ENCODE measurements at places on chromosomes 5 and 9.

GRCh38 chr5:61784341-61784740 lies 452.3 kb downstream of the ZSWIM6 start:
- no peak for DNase-seq

GRCh38 chr5:61486476-61486875 lies 154.4 kb downstream of the ZSWIM6 start:
- no peak for DNase-seq

DNA sequence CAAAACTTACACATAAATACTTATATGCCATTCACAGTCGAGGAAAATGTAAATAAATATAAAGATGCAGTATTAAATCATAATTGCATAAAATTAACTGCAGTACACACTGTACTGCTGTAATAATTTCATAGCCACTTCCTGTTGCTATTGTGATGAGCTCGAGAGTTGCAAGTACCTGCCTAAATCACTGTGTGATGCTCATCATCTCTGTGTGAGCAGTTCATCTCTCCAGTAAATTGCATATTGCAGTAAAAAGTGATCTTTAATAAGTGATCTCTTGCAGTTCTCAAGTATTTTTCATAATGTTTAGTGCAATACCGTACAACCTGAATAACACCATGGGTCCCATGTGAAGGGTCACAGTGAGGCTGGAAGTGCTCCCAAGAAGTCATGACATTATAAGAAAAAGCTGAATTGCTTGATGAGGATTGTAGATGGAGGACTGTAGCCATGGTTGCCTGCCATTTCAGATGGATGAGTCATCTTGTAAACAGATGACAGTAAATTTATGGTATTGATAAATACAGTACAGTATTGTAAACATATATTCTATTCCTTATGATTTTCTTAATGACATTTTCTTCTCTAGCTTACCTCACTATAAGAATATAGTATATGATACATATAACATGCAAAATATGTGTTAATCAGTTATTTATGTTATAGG lies 34.9 kb downstream of the SYK start:
- no peak for DNase-seq

GRCh38 chr5:110376281-110376951 lies 350.1 kb downstream of the TMEM232 start:
- no peak for DNase-seq

DNA sequence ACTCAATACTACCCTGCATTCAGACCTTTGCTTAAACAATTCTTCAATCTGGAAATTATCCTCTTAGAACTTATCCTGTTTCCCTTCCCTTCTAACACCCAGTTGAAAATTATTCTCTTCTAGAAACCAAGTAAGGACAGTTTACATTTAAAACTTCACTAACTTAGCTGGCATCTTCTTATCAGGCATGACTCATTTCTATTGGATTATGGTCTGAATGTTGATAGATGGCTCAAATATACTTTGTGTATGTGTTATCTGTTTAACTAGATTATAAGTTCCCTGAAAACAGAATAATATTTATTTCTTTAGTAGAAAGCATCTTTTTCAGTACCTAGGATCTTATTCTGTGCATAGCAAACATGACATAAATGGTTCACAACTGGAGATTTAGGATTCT lies 161.9 kb downstream of the PPP2R2B start:
- no peak for DNase-seq

DNA sequence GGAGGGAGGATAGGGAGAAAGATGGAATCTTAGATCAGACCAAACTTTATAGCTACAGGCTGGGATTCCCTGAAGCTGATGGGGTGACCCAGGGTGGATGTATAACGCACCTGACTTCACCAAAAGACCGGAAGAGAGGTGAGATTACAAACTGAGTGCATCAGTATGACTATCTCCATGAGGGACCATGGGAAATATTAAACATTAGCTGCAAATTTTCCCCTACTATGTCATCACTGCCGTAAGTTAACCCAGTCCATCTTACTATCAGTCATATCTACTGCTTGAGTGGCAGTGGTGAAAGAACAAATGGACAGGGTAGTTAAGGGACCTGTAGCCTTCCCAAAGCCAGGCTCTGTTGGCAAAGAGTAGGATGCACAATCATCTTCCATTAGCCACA lies 368.3 kb downstream of the EFNA5 start:
- no peak for DNase-seq

GRCh38 chr5:56677690-56678305 lies 137.6 kb upstream of the MAP3K1 start:
- no peak for DNase-seq

DNA sequence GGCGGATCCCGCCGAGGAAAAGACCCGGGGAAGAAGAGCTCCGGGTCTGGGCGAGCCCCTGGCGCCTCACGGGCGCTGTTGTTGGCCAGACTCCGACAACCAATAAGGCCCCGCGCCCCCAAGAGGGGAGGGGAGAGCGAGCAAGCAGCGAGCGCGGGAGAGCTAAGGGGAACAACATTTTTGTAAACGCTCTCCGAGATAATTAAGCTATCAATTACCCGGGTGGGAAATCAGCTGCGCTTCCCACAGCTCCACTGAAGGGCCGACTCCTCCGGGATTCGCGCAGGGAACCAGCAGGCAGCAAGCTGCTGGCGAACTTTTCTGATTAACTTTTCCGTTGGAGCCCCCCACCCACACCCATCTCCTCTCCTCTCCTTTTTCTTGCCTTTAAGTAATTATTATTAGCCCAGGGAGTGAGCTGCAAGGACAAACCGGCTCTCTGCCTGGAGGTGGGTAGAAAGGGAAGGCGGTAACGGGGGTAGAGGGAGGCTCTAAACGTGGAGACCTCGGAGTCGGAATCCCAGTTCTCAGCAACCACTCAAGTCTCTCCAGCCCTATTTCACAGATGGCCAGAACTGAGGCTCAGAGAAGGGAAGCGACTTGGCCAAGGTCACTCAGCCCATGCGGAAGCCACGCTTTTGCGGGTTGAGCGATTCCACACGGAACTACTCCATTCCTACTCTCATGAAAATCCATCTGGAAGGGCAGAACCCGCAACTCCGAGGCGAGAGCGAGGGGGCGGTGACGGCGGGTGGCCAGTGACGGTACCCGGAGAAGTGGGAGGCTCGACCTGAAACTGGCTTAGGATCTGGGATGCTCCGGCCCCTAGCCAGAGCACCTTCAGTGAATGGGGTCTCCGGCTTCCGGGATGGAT lies 1.3 kb downstream of the ASTN2 start:
- DNase-seq, result peak; percentile 20

- DNase-seq, result no peak
Measured at GRCh38 chr5:111635916-111636570, 121.0 kb downstream of the NREP start.

- no peak for DNase-seq
Measured at GRCh38 chr5:127951791-127952190, 131.8 kb upstream of the SLC12A2 start.

GRCh38 chr9:82745919-82746318 lies 317.0 kb downstream of the RASEF start:
- no peak for DNase-seq

DNA sequence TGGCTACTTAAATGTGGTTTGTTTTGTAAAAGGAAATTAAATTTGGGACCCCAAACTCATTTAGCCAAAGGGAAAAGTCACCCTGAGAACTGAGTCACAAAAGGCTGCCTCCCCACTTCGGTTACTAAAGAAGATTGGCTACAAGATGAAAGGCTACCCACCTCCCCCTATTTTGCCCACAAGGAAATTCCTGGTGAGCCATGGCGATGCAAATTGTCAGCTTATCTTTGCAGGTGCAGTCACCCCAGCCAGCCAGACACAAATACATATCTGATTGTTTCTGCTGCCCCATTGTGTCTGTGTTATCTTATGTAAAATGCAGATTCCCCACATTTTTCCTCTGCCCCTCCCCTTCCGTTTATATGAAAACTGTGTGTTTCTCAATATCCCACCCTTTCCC lies 8.9 kb downstream of the PAEP start:
- DNase-seq, result no peak

DNA sequence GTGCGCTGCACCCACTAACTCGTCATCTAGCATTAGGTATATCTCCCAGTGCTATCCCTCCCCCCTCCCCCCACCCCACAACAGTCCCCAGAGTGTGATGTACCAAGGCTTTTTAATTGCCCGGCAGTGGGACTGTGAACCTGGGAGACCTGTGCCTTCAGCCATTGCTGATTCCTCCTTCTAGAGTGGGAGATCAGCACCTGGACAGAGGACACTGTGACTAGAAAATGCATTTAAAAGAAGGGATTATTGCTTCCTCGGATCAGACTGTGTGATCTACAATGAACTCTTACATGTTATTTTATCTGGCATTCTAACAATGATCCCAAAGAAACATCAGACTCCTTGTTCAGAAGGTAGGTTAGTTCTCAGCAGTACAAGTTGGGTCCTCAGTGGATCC lies 25.9 kb downstream of the CTSL start:
- DNase-seq, result no peak

DNA sequence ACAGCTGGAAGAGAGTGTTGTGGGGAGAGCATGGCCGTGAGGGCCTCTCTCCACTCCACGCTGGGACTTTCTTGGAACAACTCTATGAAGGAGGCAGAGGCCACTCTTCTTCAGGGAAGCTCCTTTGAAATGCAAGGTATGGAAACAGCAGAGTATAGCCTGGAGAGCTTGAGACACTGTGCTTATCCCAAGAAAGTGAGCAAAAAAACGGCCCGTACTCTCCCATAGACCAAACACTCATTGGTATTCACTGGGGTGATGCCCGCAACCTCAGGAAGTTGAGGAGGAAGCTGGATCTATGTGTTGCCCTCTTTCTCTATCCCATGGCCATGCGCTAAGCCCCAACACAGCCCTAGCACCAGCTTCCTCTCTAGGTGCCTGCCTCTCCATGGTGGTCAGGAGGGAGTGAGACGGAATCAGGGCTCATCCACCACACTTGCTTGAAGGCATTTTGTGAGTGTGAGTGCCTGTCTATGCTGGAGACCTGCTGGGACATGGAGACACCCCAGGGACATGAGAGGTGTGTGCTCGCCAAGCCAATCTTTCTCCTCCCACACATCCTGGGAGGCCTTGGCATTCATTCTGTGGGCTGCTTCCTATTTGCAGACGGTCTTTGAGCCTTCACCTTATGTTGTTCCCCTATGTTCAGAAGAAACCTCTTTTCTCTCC lies 616.6 kb downstream of the IRX1 start:
- DNase-seq, result no peak

DNA sequence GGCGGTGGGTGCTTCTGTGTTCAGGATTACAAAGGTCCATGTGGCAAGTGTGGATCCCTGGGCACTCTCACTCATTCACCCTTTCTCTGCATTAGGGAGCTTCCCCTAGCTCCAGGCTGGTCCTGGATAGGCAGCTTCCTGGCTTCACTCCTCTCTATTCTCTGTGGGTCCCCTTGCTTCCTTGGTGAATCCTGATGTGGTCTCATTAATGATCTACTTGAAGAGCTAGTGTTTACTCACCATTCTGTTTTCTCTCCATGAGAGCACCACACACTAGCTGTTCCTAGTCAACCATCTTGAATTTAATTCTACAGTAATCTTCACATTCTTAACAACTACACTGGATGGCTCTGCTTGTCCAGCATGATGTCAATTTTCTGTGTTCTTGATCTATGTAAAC lies 90.0 kb upstream of the PLPPR1 start:
- DNase-seq, result no peak

- DNase-seq, result no peak
Measured at GRCh38 chr9:129726322-129727160, 26.3 kb downstream of the PTGES start.

DNA sequence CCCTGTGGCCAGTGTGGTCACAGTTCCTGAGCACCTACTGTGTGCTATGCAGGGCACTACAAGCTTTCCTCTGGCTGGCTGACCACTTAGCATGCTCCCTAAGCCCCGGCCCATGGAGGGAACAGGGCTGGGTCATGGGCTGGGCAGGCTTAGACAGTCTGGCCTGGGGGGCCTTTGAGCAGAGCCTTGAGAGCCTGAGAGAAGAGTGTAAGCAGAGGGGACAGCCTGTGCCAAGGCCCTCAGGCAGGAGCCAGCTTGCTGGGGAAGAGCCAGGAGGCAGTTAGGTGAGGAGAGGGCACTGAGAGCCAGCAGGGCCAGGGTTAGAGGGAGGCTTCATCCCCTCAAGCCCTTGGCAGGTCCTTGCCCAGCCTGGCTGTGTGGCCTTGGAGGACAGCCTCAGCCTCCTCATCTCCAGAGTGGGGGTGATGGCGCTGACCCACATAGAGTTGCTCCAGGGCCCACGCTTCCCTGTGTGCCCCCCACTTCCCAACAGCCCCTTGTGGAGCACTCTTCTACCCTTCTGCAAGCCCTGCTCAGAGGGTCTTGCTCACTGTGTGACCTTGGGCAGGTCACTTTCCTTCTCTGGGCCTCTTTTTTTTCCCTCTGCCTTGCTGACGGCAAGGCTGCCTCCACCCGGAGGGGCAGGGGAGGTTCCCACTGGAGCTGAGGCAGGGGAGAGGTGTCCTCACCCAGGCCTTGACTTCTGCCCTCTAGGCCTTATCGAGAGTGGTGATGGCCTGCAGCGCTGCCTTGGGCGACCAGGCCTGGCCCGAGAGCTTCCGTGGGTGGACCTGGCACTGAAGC lies 107.1 kb downstream of the PHF2 start:
- DNase-seq, result no peak

- no peak for DNase-seq
Measured at GRCh38 chr9:101398930-101399642, 435 bp downstream of the ZNF189 start.

DNA sequence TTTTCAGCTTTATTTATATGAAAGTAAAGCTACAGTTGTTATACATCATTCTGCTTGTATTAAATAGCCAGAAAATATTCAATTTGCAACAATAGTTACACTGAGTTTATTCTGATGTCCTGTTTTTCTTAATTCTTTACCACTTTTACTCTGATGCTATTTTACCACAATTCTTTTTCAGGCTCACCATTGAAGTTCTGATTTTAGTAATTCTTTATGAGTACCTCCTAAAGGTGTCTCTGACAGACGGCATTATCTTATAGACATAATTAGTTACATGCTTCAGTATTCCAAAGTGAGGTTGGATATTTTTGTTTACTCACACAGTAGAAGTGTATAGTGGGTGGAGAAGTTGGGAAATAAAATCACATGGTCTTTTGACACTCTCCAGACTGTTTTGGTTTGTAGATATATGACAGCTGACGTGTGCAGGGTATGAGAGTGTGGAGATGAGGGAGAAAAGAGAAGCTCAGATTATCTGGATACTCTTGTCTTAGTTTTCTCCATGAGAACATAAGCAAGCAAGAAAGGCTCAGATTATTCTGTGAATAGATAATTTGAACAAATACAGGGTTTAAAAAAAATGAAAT lies 97.4 kb downstream of the FBXO4 start:
- DNase-seq, result no peak

DNA sequence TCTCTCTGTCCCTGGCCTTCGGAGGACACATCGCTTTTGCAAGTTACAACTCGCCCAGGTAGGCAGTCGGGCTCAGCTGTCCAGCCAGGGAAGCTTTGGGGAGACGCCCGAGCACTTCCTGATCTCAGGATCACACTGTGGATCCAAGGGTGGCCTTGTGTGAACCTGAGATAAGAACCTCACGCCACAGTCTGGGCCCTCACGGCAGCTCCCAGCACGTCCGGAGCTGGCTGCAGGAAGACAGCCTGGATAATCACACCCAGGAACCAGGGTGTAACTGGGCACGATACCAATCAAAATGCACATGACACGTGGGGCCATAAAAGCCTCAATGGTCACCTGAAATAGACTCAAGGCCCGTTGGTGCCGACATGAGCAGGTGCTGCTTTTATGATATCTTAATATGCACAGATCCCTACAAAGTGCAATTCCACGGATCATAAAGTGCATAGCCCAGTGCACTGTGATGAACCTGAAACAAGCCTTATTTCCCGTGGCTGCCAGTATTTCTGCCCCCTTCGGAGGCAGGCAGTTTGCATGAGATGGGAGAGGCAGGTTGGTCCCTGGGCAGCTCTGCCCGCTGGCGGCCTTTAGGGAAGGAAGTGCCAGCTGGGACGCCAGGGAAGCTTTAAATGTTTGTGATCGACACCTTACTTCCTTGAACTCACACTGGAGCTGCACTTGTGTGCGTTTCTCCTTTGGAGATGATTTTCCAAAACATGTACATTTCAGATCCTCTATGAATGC lies 14.5 kb downstream of the SLC6A18 start:
- no peak for DNase-seq

Data from NCI-H446 treated with DMSO at 0.1 percent for 48 hours (cell line).